ENCODE measurements at places on chromosomes 12 and 14.

DNA sequence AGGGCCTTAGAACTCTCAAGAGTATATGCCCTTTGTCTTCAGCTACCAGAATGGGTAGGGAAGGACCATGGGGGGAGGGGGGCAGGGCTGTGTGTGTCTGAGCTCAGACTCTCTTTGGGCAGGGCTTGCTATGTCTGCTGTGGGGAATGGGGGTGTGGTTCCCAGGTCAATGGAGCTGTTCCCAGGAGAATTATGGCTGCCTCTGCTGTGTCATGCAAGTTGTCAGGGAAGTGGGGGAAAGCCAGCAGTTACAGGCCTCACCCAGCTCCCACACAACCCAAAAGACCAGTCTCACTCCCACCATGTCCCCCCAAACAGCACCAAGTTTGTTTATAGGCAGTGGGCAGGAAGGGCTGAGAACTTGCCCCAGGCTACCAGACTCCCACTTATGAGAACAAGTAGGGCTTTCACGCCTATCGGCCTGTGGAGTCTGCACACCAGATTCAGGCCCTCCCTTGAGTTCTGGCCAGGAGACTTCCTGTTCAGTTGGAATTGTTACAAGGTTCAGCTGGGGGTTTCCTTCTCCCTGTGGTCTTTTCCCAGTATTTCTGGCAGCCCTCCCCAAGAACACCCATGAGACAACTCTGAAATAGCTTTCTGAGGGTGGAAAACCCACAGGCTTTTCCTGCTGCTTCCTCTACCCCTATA lies 6.1 kb upstream of the SERPINA11 start:
- DNase-seq, result no peak

GRCh38 chr12:64733857-64734256 lies 25.3 kb downstream of the GNS start:
- DNase-seq, result no peak

- DNase-seq, result no peak
Measured at GRCh38 chr12:132021031-132021871, 71.5 kb downstream of the EP400 start.

DNA sequence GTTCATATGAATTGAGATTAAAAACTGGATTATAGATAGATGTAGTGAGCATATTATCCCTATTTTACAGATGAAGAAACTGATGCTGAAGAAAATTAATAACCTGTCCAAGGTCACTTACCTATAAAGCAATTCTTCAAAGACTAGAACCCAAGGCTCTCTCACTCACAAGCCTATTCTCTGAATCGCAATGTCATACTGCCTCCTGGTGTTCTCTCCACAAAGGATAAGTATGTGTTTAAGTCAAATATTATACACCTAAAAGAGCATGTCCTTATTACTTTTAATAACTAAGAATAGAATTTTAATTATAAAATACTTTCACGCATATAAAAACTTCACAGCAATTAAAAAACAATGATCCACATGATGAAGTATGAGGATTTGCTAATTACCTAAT lies 721.3 kb upstream of the USP15 start:
- DNase-seq, result no peak

DNA sequence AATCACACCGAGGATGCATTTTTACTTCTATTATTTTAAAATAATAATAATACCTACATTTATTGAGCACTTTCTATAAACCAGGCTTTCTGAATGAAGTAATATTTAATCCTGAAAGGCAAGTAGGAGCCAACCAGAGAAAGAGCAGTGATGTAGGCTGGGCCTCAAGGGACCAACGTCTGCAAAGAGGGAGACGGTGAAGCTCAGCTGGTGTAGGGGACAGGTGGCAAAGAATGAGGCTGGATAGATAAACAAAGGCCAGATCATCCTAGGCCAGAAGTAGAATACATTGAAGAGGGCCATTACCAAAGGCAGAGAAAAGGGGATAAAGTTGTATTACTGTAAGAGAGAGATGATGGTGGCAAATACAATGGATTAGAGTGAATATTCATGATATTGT lies 810 bp upstream of the TMBIM4 start:
- DNase-seq, result no peak

DNA sequence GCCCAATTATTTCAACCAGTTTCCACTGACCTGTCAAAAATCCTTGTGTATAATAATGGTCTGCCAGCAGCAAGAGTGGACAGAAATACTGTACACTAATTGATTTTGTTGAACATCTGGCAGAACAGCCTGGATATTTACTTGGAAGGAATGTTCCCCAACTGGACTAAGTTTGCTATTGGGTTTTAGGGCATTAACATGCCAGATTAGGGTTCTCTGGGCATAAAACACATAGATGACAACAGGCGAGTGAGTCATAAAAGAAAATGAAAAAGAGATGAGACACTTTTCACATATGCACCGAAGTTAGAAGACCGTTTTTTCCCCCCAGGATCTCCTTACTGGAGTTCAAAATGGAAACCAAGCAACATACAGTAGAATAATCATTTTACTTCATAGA lies 236.3 kb upstream of the NAV3 start:
- DNase-seq, result no peak

Data from right renal cortex interstitium (tissue), 3 donors.